ENCODE measurements at places on chromosomes 5 and 9. TPM values are rescaled to one million over a fixed set of nuclear protein-coding genes. Genes with fewer than 3 reads are reported as not detected.

- DNase-seq: no peak
Observed at GRCh38 chr9:4805191-4805918, 12.6 kb downstream of the RCL1 start.

GRCh38 chr5:138018849-138019248 lies 14.0 kb downstream of the FAM13B start:
- DNase-seq: no peak

GRCh38 chr9:91886414-91887076 lies 63.5 kb downstream of the ROR2 start:
- no peak for DNase-seq

DNA sequence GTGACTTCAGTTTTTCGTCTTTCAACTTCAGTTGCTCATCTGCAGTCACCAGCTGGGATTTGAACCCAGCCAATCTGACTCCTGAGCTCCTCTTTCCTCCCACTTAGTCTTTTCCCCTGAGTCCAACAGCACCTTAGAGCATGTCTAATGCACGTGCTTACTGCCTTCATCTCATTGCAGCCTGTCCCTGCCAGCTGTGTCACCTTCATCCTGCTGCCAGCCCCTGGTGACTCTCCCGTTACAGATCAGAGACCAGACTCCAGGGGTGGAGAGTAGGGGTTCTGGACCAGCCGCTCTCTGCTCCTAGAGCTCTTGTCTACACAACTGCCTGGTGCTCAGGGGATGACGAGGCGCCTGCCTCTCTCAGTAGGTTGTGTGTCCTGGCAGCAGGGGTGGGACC lies 132.9 kb upstream of the LMX1B start:
- no peak for DNase-seq

DNA sequence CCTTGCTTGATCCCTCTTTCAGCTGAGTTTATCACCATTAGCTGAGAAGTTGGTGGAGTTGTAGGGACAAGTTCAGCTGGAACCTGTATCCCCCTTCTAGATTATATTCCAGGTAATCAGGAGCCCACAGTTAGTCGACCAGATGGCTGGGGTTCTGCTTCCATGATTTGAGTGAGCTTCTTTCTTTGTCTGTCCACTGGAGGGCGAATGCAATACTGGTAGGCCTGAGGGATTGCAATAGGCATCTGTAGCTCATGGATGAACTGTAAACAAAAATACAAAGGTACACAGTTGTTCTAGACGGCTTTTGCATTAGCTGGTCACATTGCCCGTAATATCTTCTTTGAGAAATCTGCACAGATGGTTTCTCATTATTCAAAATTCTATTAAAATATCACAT lies 88.9 kb downstream of the PCSK5 start:
- DNase-seq: no peak

- DNase-seq: peak; percentile 1
Observed at GRCh38 chr5:76145945-76146344, 62.8 kb downstream of the SV2C start.

DNA sequence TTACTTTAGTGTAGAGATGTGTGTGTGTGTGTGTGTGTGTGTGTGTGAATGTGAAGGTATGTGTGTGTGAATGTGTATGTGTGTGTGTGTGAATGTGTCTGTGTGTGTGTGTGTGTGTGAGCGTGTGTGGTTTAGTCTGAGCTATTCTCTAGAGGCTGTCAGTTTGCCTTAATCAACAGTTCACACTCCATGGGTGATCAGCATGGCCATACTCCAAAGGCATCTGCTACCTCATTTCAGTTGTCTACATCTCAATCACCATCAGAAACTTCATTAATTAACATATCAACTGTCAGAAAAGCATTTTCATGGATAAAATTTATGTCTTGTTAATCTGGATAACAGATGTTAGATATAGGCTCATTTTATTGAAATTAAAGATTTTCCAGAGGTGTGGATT lies 103.1 kb upstream of the PTPN3 start:
- no peak for DNase-seq

- peak; percentile 52 for DNase-seq
Observed at GRCh38 chr5:150066901-150067396, 19.4 kb downstream of the CSF1R start.

DNA sequence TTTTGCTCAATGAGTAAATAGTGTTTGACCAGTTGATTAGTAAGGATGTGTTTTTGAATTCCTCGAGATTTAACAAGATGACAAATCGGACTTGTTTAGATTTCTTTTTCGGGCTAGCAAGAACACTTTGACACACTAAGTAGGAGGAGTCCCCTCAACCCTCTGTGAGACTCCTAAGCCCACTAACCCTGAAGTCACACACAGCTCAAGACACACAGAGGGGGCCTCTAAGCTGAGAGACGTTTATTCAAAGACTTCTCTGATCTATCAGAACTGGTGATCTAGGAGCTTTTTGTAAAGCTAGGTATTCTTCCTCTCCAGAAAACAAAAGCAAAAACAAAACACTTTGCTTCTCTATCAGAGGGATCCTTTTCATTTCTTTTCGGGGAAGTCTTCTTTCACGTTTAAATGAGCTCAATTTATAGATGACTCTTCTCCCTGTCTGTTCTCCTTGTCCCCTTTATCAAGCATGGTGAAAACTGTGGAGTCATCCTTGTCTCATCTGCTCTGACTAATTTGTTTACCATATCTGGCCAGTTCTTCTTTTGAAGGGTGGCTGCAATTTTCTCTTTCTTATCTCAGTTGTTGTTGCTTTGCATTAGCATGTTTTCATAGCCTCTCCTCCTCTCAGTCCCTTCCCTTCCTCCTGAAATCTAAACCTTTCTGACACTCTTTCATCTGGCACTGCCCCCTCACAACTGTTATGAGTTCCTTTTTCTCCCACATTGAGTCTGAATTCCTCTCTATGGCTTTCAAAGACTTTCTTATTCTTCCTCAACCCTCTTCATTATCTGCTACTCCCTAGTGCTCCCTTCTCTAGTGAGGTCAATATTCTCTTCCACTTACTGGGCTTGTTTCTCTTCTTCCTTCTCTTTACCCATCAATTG lies 68.5 kb upstream of the RAI14 start:
- DNase-seq: peak; percentile 47

DNA sequence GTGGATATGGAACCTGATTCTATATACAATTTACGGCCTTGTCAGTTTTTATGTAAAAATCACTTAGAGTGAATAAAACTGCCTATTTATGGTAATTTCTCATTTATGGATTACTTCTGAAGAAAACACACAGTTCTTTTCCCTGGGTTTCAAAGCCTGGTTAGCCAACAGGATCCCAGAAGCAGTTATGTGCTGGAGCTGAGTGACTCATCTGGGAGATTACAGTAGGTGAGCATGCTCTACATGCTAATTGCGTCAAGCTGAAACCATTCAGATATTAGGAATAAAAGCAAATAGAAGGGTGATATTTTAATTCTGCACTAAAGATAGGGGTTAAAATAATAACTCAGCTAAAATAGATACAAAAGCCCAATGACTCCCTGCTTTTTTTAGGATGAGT lies 47.8 kb downstream of the PDE4D start:
- DNase-seq: peak; percentile 19

GRCh38 chr5:135578685-135579341 lies at the start of gene CXCL14:
TSS of gene CXCL14 (minus strand) at chr5:135578991. CDS start at chr5:135578778, 213 bp downstream.
- peak; percentile 28 for DNase-seq

DNA sequence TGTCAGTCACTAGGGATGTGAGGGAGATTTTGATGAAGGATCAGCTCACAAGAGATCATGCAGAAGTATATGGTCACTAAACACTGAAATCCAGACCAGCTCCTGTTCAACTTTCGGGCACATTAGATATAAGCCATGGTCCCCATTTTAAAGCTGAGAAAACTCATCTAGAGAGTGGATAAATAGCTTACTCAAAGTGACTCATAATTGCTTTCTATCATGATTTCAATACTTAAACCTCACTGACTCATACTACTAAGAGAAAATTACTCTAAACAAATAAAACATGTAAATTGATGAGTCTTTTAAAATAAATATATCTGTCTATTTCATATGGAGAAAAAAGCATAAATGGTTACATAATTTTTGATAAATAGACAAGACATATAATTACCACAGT lies 567.7 kb downstream of the TLR4 start:
- no peak for DNase-seq

GRCh38 chr5:55731848-55732247 lies 6.0 kb upstream of the DDX4 start:
- no peak for DNase-seq

- no peak for DNase-seq
Observed at GRCh38 chr9:119727988-119728387, 358.8 kb upstream of the BRINP1 start.

DNA sequence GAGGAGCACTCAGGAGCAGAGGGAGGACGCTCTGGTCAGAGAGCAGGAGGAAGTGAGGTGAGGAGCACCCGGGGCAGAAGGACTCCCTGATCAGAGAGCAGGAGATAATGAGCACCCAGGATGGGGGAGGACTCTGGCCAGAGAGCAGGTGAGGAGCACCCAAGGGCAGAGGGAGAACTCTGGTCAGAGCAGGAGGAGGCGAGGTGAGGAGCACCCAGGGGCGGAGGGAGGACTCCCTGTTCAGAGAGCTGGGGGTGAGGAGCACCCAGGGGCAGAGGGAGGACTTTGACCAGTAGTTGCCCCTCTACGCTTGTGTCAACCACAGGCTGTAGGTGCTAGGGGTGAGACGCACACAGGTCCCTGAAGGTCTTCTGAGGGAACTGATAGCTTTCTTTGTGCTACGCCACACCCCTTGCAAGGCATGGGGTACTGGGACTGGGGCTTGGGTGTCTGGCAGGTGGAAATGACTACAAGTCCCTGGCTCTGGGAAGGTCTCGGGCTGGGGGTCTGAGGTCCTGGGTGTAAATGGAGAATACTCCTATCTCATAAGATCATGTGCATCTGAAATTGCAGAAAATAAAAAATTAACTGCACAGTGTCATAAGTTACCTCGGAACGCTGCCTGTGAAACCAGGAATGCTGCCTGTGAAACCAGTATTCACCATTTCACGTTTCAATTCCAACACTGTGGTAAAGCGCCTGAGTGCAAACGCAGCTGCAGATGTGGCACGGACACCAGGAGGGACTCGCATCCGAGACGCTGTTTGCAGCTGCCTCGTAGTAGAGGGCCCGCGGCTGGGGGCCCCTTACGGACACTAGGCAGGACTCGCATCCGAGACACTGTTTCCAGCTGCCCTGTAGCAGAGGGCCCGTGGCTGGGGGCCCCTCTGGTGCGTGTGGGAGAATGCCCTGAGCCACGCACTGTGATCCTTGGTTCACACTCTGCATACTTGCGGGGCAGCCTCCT lies 27.0 kb upstream of the SLC6A3 start:
- DNase-seq: no peak

DNA sequence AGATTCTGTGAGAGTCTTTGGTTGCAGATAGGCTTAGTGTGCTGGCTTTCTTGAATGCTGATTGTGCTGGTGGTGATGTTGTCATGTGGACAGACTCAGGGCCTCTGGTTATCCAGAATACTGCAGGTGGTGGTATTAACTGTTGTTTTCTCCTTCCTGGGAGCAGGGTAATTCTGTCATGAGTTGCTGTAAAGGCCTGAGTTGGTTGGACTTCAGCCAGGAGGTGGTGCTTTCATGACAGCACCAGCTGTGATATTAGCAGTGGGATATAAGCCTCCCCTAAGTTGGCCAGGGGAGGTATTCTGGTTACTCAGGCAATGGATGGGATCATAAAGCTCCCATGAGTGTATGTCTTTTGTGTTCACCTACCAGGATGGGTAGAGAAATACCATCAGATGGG lies 16.4 kb upstream of the RNF180 start:
- no peak for DNase-seq

DNA sequence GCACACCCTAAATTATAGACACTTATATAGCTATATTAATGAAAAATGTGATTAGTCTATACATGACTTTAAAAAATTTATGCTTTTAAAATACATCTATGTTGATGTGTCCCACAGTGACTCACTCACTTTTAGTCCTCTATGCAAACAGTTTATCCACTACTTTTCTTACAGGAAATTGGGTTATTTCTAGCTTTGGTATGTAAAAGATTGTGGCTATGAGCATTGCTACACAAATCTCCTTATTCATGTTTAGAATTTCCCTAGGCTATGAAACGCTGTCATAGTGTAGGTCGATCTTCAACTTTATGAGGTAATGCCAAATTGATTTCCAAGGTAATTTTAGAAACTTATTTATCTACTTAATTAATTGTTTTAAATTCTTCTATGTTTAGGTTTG lies 687.4 kb downstream of the PRR16 start:
- DNase-seq: no peak

GRCh38 chr9:36794461-36794860 lies 221.8 kb downstream of the MELK start:
- no peak for DNase-seq

DNA sequence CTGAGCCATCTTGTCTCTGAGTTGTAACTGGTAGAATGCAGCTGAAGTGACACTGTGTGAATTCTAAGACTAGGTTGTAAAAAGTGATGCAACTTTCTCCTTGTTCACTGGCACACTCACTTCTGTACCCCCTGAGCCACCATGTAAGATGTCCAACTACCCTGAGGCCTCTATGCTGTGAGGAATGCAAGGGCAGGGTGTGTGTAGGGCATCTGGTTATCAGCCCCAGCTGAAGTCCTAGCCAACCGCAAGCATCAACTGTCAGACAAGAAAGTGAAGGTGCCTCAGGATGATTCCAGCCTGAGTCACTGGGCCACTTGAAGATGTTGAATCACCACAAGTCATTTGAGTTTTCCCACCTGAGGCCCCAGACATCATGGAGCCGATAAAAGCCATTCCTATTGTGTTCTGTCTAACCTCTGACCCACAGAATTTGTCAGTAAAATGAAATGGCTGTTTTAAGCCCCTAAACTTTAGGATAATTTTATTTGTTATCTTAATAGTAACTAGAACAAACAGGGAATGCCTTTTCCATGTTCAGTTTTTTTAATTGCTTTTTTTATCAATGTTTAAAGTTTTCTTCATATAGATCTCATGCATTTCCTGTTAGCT lies 18.7 kb upstream of the RHOBTB3 start:
- DNase-seq: peak; percentile 86

DNA sequence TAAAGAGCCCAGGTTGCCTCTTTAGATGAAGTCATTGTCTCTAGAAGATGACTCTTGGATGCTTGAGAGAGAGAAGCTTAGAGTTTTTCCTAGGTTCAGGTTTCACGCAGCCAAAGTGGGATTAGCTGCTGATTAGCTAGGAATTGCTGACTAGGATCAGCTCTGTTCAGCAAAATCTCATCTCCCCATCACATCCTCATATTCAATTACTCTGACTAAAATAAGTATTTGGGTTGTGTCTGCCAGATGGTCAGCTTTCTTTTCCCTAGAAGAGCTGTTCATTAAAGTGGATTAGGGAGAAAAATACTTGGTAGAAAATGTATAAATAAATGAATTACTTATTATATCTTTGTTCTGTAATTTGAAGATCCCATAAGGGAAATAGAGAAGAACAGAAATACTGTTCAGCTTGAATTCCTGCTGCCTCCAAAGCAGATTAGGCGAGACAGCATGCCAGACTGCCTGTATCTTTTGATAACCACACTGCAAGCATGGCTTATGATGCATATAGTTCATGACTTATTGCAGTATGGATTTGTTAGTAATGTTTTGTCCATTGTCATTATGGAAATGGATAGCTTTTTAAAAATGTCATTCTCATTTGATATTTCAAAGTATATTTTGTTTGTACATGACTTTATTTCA lies 184.8 kb upstream of the CD180 start:
- peak; percentile 8 for DNase-seq

The DMGDH gene
- total RNA-seq: 7.3 TPM

The CDH18 gene
- total RNA-seq: 2.2 TPM

The GRXCR2 gene
- total RNA-seq: not detected

The CDKN2B gene
- total RNA-seq: 16.0 TPM

The GFRA3 gene
- total RNA-seq: not detected

Data from fibroblast of the aortic adventitia (primary cell).